ENCODE measurements at places on chromosomes 6 and 20.
A peak's percentile ranks its signal among the peaks of the same experiment; 100 is the strongest.

DNA sequence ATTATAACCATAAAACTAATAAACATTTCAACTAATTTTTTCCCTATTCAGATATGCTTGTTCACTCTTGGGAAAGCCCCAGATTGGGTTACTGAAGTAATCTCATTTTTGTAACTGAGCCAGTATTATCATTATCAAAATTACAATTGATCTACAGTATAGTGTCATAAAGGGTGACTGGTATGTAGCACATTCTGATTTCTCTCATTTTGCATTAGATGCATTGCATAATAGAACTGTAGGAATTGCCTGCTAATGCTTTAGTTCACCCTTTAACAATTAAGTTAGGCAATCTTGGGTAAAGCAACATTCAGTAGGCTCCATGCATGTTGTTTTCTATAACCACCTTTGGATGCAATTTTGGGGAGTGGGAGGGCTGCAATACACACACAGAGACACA is 150.8 kb upstream of the FLRT3 start:
- no peak for DNase-seq

- no peak for DNase-seq
Measured at GRCh38 chr6:155116571-155116910, 121.4 kb downstream of the TIAM2 start.

- no peak for DNase-seq
Measured at GRCh38 chr6:45791211-45792168, 224.2 kb downstream of the CLIC5 start.

DNA sequence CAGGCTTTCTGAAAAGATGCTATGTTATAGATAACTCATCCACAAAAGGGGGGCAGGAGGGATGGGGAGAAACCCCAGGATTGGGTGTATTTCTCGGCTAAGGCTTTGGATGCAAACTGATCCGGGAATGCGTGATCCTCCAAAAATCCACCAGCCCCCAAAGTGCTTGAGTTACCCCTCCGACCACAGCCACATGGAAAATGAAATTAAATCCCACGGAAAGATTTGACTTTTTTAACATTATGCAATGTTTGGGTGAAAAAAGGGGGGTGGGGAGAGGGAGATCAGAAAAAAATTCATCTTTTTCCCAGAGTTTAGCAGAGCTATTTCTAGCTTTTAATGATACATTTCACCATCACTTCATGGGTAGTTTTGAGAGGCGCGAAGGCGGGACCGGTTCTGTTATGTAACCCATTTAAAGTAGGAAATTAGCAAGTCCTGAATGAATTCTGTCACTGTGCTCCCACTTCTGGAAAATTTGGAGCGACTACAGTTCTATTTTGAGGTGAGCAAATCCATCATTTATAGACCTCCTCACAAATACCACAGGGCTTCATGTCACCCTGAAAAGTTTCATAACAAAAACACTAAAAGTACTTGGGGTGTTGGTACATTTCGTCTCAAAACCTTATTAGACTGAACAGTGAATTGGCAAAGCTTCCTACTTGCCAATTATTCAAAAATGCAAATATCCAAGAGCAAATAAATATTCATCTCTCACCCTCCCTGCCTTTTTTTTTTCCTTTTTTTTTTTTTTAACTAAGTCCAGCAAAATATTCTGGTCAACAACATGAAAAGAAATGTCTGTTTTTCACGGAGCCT is 51.9 kb upstream of the NFATC2 start:
- no peak for DNase-seq

- DNase-seq: no peak
Measured at GRCh38 chr6:52499026-52499425, 77.8 kb downstream of the TRAM2 start.

DNA sequence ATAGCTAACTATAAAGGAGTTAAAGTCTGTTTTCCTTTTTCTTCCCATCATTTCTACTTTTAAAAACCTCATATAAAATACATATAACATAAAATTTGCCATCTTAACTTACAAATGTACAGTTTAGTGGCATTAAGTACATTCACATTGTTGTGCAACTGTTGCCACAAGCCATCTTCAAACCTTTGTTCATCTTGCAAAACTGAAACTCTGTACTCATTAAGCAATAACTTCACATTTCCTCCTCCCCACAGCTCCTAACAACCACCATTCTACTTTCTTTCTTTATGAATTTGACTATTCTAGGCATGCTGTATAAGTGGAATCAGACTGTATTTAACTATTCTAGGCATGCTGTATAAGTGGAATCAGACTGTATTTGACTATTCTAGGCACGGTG is 4.5 kb downstream of the CCDC170 start:
- DNase-seq: no peak

DNA sequence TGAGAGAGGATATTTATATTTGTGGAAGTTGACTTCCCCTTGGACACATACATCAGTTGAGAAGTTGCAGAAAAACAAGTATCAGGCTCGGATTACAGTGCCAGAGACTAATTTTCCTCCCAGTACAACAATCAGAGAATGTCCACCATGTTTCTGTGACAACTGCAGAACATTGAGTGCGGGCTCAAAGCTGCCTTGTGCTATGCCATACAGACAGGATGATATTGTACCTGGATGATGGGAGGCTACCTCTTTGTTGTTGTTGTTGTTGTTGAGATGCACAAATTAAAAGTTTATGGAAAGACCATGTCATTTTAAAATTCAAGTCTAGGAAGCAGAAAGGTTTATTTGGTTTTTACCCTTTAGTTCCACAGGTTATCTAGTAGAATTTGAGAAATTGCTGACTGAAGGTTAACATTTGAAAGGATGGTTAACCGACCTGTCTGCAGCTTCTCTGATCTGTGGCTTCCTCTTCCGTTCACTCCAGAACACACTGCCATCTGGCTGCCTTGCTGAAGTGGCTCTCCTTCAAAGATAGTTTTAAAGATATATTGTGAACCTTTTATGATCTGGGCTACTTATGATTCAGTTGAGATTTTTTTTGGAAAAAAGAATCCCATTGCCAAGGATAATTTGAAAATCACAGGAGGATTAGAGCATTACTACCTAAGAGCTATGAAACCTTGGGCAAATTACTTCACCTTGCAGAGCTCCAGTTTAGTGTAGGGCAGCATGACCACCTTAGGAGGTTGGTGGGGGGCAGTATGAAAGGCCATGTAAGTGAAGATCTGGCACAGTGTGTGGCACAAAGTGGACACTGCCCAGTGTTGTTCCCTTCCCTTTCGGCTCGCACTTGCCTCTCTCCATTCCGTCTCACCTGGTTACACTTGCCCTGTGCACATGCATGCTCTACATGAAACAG is 15.9 kb downstream of the TMEM200A start:
- DNase-seq: no peak

GRCh38 chr20:31962761-31963160 is 5.2 kb upstream of the XKR7 start:
- no peak for DNase-seq

GRCh38 chr6:157385482-157385881 is 4.5 kb downstream of the ZDHHC14 start:
- DNase-seq: no peak

DNA sequence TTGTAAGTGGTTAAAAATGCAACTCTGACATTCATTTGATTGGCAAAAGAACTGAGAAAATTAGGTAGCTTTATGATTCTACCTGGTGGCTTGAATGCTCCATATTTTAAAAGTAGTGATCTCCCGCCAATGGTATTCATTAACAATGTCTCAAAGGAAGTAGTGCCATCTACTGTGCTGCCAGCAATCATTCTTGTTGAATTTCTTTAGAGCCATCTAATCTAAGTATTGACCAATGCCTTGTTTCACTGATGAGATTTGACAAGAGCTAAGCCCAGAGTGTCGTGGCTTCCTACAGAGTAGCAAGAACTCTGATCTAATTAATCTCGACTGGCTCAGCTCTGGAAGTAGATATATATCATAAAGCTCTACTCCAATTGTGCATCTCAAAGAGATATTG is 696.7 kb downstream of the C6orf118 start:
- no peak for DNase-seq

DNA sequence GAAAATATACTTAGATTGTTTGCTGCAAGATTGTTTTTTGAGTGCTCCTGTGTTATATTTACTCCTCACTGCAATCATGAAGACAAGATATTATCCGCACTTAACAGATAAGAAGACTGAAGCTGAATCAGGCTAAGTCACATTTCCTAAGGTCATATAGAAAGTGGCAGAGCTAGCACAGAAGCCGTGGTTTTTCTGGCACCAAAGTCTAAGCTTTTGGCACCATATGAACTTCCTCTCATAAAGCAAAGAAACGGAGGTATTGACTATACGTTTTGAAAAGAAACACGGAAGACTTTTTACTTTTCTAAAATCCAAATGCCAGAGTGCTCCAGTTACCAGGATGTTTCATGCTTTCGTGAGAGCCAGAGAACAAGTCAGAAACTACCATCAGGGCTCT is 9.3 kb upstream of the DTD1 start:
- DNase-seq: no peak

DNA sequence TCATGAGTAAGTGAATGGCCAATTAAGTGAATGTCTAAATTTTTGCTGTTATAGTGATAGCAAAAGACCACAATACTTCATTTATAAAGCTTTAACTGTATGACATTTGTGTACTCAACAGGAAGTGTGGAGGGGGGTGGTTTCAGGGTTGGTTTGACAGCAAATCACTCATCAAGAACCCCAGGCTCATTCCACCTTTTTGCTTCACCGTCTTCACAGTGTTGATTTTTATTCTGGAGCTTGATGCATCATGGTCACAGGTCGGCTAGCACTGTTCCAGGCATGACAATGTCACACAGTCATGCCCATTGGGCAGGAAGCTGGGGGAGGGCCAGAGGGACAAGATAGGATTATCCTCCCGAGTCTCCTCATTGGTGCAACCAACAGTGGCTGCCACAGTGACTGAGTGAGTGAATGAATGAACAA is 75.0 kb downstream of the MDGA1 start:
- no peak for DNase-seq

- no peak for DNase-seq
Measured at GRCh38 chr6:33543116-33543515, 37.0 kb downstream of the BAK1 start.

GRCh38 chr6:52664991-52665686 is 5.8 kb upstream of the TMEM14A start:
- no peak for DNase-seq

GRCh38 chr20:8413691-8414090 is 281.6 kb downstream of the PLCB1 start:
- DNase-seq: no peak

GRCh38 chr6:34795836-34796425 is 4.0 kb downstream of the BLTP3A start:
- no peak for DNase-seq

DNA sequence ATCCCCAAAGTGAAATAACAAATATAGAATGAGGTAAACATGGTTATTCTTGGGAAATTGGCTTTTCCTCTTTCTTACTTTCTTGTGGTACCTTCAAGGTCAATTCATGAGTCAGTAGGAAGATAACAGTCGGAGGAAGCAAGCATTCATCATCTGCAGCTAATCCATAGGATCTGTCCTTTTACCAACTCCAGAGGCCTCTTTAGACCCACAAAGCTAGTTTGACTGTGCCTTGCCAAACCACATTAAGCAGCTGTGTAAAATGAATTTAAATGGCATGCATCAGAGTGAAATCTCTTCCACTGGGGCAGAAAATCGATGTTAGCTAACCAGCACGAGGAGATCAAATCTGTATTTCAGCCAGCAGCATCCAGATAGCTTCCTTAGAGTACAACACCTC is 171.3 kb downstream of the TMEM242 start:
- DNase-seq: no peak

GRCh38 chr20:2524709-2525506 is 11.5 kb upstream of the TMC2 start:
- DNase-seq: no peak

DNA sequence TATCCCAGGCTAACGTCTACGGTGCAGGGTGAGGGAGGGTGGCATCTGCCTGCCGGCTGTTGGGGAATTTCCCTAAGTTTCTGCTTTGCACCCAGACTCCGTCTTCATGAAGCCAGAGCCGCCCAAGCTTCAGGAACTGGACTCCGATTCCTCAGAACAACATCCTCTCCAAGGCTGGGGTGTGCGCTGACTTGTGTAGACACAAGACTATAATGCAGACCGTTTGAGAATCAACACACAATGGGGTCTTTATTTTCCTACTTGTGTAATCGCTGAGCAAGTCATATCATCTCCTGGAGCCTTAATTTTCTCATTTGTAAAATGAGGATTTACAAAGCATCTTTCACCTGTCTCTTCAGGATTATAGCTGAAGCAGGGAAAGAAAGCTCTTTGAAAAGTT is 160.5 kb upstream of the AGPAT4 start:
- DNase-seq: peak; percentile 13

GRCh38 chr6:110414669-110415068 is 706 bp downstream of the DDO start:
- no peak for DNase-seq

GRCh38 chr20:45500022-45500421 is 15.4 kb downstream of the SPINT3 start:
- DNase-seq: no peak

GRCh38 chr20:12012241-12013222 is 94.8 kb downstream of the BTBD3 start:
- DNase-seq: no peak

- no peak for DNase-seq
Measured at GRCh38 chr6:106495014-106495413, 134.3 kb downstream of the RTN4IP1 start.

- DNase-seq: no peak
Measured at GRCh38 chr6:5361396-5361795, 100.1 kb downstream of the FARS2 start.

GRCh38 chr20:4082406-4083097 is 67.2 kb upstream of the RNF24 start:
- no peak for DNase-seq

DNA sequence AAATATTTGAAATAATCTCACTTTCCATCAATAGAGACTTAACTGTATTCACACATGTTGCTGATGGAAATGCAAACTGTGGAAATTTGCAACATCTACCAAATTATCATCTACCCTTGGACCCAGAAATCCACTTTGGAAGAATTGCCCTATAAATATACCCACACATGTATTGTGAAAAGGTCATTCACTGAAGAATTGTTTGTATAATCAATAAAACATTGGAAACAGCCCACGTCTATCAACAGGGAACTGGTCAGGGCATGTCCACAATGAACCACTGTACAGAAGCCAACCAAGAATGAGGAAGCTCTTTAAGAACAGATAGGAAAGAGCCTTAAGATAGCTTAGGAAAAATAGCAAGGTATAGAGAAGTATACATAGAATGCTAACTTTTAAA is 36.2 kb downstream of the PXDC1 start:
- DNase-seq: no peak

DNA sequence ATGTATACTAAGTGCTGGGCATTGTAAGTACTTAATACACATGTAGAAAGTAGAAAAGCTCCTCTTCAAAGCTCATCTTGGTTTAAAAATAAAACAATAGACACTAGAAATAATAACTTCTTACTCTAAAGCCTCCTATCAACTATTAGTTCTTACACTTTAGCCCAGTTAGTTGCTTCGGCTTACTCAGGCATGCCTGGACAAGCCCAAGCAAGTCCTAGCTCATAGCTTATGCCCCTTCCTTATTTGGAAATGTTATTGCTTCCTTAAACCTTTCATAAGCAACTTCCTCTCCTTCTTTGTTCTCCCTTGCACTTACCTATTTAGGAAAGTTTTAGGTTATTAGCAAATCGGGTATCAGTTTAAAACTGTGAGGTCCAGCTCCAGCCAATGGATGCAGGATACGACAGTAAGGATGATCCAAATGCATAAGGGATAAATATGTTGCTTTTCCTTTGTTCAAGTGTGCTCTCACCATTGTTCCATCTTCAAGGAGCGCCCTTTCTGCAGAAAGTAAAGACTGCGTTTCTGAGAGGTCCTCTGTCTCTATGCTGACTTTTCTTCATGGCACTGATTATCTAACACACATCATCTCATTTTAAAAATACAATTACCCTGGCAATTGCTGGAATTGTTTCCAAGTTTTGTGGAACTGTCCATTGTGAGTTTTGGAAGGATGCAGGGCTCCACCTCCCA is 12.3 kb downstream of the TMEM30A start:
- no peak for DNase-seq

Measured in amygdala (tissue), 56 donors.